D721Med (cell line): ENCODE measurements at places on chromosomes 16 and 17.

DNA sequence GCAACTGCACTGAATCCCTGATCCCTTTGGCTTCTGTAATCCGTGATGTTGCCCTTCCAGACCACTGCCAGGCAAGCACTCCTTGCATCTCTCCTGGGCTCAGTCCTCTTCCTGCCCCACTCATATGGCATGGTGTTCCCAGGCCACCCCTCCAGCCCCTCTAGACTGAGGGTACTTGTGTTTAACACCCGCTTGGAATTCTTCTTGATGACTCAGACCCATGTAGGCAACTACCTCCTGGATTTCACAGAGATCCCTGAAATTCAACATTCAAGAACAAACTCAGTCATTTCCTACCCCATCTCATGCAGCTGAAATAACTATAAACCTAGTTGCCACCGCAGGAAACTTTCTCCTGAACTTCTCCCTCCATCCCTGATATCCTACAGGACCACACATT lies 541.9 kb upstream of the CDH11 start:
- DNase-seq, result no peak

GRCh38 chr16:85187002-85187401 lies 74.7 kb upstream of the CIBAR2 start:
- DNase-seq, result no peak

GRCh38 chr17:76492989-76493501 lies 8.2 kb downstream of the RHBDF2 start:
- DNase-seq, result no peak

- peak; percentile 94 for DNase-seq
Measured at GRCh38 chr17:76707985-76708807, 2.6 kb downstream of the MXRA7 start.

DNA sequence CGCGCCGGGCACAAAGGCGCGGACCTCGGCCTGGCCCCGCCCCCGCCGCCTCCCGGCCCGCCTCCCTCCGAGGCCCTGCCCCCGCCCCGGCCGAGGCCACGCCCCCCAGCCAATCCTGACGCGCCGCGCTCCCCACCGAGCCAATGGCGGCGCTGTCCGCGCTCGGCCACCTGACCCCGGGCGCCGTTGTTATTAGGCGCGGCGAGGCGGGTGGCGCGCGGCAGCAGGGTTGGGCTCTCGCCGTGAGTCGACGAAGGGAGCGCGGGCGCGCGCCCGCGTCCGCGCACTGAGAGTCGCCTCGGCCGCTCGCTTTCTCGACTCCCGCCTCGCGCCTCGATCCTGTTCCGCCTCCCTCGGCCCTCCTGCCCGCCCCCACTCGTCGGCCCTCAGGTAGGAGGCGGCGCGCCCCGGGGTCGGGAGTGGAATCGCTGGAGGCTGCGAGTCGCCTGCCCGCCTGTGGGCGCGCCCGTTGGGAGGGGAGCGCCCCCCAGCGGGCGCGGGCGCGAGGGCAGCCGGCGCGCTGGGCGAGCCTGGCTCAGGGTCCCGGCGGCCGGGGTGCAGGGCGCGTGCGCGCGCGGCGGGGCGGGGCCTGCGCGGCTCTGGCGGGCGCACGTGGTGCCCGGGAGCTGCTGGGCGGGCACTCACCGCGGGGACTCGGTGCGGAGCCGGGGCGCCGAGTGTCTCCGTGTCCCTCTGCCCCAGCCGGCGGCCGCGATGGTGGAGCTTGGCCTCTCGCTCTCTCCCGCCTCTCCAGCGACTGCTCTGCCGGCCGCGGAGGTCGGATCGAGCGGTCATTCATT lies 405 bp upstream of the CBLN1 start:
- DNase-seq, result peak; percentile 63

- DNase-seq, result no peak
Measured at GRCh38 chr17:61368832-61369450, 30.7 kb upstream of the TBX2 start.

DNA sequence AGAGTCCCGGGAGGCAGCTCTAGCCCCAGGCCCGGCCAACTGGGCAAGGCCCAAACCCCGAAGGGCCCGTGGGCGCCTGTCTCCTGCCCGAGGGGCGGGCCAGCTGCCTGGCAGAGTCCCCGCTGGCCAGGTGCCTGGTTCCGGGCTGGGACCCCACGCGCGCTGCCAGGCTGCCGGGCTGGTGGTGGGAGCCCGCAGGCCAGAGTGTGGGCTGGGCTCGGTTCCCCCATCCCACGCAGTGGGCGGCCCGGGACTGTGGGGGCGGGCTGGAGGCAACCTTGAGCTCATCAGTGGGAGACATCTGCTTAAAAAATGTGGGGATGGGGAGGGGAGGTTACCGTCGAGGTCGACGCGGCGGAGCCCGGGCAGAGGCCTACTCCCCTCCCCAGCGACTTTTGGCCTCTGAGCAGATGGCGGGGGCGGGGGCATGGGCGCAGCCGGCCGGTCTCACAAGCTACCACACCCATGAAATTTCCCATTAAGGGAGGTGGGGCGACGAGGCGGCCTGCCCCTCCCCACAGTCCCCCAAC lies 176.4 kb upstream of the GSE1 start:
- no peak for DNase-seq

DNA sequence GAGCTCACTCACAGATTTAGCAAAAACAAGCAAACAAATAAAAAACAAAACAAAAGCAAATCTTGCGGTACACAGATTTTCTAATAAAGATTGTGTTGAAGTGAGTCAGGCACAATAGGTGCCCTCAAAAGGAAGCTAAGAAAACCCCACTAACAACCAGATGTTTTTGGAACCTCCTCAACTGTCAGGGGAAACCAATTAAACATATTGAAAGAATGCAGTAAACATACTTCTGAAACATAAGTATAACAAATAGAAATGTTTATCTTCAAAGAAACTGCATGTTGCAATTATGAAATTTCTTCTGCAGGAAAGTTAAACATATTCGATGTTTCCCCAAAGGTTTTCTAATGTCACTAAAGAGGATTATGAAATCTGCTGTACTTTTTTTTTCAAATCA lies 110.5 kb upstream of the CORO6 start:
- DNase-seq, result no peak

GRCh38 chr17:79612468-79613194 lies 1.8 kb upstream of the RBFOX3 start:
- DNase-seq, result no peak

DNA sequence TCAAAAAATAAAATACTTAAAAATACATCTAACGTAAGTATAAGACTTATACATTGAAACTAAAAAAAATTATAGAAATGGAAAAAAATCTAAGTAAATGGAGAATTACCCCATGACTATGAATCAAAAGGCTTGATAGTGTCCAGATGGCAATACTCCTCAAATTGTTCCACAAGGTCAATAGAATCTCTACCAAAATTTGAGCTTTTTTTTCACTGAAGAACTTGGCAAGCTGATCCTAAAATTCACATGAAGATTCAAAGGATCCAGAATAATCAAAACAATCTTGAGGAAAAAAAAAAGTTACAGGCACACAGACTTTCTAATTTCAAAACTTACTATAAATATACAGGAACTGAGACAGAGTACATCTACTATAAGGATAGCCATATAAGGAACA lies 448.4 kb upstream of the CDH11 start:
- no peak for DNase-seq

GRCh38 chr17:76431509-76431908 lies 21.4 kb downstream of the UBE2O start:
- no peak for DNase-seq

GRCh38 chr17:56956992-56957391 lies 3.9 kb downstream of the COIL start:
- DNase-seq, result no peak

GRCh38 chr17:31609331-31609730 lies 217.9 kb downstream of the RAB11FIP4 start:
- no peak for DNase-seq

DNA sequence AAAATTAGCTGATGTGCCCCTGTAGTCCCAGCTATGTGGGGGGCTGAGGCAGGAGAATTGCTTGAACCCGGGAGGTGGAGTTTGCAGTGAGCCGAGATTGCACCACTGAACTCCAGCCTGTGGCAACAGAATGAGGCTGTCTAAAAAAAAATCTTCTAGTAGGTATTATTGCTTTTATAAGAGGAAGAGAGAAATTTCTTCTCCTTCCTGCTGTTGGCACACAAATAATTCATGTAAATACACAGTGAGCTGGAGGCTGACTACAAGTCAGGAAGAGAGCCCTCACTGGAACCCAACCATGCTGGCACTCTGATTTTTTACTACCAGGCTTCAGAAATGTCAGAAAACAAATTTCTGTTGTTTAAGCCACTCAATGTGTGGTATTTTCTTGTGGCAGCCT lies 6.7 kb downstream of the PRDM7 start:
- no peak for DNase-seq

GRCh38 chr17:78674595-78675315 lies 97.6 kb upstream of the DNAH17 start:
- DNase-seq, result no peak

GRCh38 chr16:24983561-24983960 lies 31.6 kb downstream of the ARHGAP17 start:
- no peak for DNase-seq

DNA sequence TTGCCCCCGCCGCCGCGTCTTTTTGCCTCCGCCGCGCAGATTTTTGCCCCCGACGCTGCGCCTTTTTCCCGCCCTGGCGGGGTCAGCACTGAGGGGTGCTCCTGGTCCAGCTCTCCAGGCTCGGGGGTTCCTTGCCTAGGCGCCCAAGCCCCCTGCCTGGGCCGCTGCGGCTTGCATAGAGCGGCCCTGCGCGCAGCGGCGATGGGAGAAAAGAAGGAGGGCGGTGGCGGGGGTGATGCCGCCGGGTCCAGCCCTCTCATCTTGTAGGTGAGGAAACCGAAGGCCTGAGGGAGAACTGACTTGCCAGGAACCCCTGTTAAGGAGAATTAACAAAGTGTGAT lies 330.8 kb upstream of the WSB1 start:
- DNase-seq, result no peak
